ENCODE measurements at places on chromosomes 1 and 21.

DNA sequence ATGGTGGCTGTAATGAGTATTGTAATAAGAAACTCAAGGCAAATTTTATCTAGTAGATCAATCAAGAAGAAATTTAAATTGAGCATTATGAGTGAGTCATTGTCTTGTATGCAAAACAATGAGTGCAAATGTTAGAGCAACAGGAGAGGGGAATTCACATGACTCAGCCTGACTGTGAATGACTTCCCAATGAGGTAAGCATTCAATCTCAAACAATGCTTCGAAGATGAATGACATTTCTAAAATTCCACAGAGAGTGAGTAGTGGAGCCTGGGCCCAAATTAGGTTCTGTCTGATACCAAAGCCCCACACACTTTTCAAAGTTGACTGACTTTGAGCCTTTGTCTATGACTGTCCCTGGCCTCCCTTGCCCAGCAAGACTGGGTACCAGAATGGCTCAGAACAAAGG lies 738.0 kb downstream of the PTPRU start:
- no peak for DNase-seq

DNA sequence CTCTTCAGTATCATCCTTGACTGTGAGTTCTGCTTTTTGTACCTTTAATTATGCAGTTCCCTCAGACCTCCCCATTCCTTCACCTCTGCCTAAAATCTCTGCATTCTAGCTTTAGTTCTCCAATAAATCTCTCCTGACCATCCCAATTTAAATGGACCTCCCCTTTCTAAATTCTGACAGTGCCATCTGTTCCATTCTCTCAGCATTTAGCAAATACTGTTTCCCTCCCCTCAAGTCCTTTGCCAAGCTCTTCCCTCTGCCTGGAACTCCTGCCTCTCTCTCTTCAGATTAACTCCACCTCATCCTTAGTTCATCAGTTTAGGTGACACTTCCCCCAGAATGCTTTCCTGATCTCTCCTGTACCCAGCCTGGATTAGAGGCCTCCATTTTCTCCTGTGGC lies 54.0 kb upstream of the JUN start:
- DNase-seq, result no peak

GRCh38 chr1:42044346-42044745 lies 108.9 kb upstream of the GUCA2B start:
- DNase-seq, result no peak

GRCh38 chr1:16716691-16717335 lies 23.5 kb upstream of the RNU1-4 start:
- no peak for DNase-seq

DNA sequence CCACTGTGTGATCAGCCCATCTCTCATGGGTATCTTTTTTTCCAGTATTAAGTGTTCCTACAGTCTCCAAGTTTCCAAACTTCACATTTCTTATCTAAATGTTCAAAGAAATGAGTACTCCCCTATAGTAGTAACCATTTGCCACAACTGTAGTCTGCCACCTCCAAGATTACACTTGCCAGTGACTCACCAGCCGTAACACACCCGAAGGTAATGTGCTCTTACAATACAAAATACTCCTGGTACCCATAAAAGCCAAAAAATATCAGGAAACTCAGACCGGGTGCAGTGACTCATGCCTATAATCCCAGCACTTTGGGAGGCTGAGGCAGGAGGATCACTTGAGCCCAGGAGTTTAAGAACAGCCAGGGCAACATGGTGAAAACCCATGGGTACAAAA lies 20.5 kb upstream of the ZNF496 start:
- no peak for DNase-seq

- DNase-seq, result peak; percentile 21
Observed at GRCh38 chr1:22131875-22132486, 10.9 kb downstream of the WNT4 start.

DNA sequence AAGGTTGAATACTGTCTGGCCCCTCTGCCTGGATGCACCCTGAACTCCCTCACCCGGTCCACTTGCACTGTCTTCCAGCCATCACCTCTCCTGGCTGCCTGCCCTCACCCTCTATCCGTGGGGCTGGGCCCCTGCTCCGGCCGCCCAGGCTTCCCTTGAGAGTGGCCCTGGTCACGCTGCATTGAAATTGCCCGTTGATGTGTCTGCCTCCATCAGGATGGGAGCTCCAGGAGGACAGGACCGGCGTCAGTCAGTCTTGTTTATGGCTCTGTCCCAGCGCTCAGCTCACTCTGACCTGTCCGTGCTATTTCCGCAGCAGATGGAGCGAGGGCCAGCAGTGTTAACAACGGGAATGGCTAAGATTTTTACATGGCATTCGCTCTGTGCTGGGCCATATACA lies 34.9 kb downstream of the FOXO6 start:
- no peak for DNase-seq

- no peak for DNase-seq
Observed at GRCh38 chr1:222898191-222898527, 83.3 kb downstream of the DISP1 start.

DNA sequence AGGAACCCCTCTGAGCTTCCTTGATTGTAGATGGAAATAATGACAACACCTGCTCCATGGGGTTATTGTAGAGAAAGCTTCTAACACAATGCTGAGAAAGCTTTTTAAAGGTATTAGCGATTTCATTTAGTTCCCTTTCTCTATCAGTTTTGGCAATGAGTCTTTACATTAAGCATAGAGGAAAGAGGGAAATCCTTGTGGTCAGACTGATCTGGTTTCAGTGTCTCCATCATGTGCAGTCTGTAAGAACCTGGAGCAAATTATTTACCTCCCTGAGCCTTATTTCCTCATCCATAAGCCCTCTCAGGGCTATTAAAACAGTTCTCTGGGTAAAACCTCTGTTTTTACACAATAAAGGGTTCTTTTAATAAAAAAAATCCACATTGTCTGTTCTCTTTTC lies 87.5 kb downstream of the FGGY start:
- no peak for DNase-seq

DNA sequence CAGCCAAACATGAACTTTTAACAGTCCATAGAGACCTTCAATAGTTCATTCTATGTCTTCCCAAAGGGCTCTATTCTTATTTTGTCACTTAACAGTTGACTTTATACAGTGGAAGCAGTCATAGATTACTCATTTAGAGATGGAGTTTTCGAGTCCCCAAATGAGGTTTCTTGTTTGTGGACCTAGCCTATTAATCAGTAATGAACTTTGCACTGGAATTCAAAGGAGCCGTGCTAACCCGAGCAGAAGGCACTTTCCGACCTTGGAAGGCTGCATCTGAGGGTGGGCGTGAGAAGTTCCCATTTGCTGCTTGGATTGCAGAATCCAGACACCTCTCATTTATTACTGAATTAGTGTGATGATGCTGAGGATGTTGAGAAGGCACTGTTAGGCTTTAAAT lies 46.4 kb downstream of the TTC39A start:
- DNase-seq, result no peak

GRCh38 chr1:154769193-154769895 lies 100.7 kb downstream of the KCNN3 start:
- DNase-seq, result no peak

DNA sequence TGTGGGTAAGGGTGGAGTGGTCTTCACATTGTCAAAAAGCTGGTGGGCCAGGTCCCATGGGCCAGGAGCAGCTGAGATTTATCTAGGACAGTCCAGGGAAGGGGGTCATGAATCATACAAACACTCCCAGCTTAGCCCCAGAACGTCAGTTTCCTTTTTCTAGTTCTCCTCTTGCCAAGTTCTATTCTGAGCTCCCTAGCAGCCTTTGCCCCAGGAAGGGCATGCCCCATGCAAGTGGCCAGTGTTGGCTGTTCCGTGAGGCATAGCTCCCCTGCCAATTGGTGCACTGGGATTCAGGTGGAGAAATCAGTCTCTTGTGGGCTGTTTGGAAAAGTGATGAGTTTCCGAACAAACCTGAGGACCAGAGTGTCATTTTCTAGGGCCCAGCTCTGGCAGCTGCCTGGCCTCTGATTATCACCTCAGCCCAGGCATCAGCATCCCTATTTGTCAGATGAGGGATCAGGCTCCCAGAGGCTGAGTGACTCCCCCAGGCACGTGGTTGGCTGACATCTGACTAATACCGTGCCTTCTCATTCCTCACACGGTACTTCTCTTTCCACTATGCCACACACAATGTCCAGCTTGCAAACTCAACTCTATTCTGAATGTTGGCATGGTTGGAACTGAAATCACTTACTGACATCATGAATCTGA lies 14.2 kb upstream of the MYOM3 start:
- DNase-seq, result no peak

DNA sequence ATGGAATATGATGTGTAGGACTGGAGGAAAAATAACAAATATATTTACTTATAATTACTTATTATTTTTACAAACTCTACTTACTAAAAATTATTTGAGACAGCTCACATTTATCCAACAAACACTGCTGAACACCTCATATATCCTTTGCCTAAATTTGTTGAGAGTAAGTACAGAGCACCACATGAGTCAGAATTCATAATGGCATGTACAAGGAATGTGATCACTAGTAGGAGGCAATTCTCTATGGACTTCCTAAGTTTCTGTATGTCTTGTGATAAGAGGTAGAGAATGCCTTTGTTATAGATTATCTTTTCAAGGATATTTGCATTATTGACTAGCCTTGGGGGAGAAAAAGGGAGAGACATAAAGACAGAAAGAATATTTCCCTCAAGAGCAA lies 8.2 kb upstream of the ST6GALNAC3 start:
- DNase-seq, result no peak

- DNase-seq, result no peak
Observed at GRCh38 chr1:14945132-14946010, 208.2 kb upstream of the TMEM51 start.

- DNase-seq, result no peak
Observed at GRCh38 chr1:54273795-54274163, 73.8 kb downstream of the MRPL37 start.

DNA sequence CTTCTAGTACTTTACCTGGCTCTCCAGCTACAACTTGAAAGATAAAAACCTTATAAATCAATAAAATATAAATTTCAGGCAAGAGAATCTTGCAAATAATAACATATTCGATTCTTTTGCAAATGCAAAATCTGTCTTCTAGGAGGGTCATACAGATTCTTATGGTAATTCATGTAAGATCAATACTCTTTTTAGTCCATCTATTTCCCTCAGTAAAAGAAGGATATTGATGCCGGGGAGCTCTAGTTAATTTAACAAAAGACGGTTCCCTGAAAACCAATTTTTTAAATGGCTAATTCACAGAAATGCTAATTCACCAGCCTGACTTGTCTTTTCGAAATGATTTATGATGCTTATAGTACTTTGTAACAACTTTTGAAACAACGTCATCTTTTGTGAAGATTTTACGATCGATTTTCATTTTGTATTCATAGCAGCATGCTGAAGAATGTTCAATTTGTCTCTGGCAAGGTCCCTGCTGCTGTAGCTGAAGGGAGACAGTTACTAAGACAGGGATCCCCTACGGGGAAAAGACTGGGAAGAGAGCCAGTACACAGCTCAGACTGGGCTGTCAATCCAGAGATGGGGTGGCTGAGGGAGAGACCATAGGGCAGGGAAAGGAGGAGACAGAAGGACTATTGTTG lies 90.6 kb upstream of the SPAG17 start:
- DNase-seq, result no peak

- DNase-seq, result no peak
Observed at GRCh38 chr21:39121600-39122355, 61.5 kb downstream of the PSMG1 start.

- DNase-seq, result no peak
Observed at GRCh38 chr1:198102454-198102827, 54.4 kb upstream of the NEK7 start.

GRCh38 chr1:36366091-36366661 lies 19.5 kb downstream of the STK40 start:
- DNase-seq, result peak; percentile 35

GRCh38 chr1:41882068-41882477 lies 36.6 kb downstream of the HIVEP3 start:
- no peak for DNase-seq

DNA sequence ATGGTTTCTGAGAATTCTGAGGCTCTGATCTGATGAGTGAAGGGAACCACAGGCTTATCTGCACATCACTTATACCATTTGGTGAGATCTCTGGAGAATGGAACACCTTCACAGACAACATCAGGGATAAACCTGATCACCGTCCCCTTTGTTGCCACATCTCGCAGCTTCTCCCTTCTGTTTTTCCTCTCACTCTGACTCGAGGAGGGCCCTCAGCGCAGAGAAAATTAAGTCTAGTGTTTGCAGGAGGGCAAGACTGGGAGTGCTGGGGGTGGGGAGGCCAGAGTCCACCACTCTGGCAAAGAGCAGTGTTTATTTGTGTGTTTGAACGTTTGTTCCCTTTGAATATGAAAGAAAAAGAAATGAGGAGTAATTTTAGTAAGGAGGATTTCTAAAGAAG lies 29.0 kb upstream of the BATF3 start:
- DNase-seq, result no peak

- no peak for DNase-seq
Observed at GRCh38 chr1:92536980-92537884, 50.5 kb upstream of the GFI1 start.

DNA sequence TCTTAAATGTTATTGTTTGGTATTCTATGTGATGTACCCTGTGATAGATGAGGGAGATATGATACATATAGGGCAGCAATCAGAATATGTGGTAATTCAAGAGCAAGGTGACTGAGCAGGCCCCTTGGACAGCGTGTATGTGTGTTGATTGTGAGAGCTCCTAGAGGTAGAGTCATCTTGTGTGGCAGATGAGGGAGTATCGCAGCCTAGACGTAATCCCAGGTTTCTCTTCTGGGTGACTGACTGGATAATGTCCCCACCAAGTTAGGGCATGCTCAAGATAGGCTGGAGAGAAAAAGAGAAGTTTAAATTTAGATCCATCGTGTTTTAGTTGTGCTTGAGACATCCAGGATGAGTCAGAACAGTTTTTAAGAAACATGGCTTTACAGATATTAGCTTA lies 185.3 kb downstream of the ZP4 start:
- DNase-seq, result no peak

GRCh38 chr1:38576241-38576640 lies 283.3 kb downstream of the RRAGC start:
- DNase-seq, result no peak

DNA sequence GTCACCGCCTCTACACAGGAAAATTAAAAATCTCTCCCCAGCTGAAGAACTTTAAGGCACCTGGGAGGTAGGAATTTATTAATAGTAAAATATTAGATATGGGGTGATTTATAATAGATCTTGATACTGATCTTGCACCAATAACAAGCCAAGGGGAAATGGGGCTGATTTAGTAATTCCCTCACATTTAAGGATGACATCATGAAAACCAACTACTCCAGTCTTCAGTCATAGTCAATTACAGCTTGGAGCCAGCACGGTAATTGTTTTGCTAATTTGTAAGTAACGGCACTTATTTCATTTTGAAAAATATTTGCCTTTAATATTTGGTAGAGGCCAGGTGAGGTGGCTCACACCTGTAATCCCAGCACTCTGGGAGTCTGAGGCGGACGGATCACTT lies 92.8 kb downstream of the TGFBR3 start:
- DNase-seq, result no peak

GRCh38 chr1:87335175-87335884 lies 6.7 kb downstream of the LMO4 start:
- DNase-seq, result peak; percentile 43

DNA sequence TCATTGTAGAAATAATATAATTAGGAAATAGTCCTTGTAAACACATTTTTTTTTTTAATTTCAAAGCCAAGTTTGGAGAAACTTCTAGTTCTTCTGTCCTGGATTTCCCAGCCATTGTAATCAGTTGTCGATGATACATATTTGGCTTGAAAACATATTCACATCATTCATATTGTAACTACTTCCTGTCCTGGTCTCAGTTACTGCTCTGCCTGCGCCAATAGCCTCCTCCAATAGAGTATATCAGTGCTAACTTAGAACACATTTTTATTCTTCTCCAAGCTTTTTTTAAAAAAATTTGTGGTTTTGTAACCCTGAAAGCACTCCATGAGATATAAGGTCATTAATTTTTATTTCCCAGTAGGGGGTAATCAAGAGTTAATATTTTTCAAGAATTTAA lies 46.1 kb upstream of the FMO2 start:
- no peak for DNase-seq
